ENCODE measurements at places on chromosomes 7 and 10. TPM values are rescaled to one million over a fixed set of nuclear protein-coding genes. Genes with fewer than 3 reads are reported as not detected.

GRCh38 chr7:40315277-40315676, 180.5 kb downstream of the SUGCT start:
- no peak overlapping the region for H3K4me3 ChIP-seq
- no peak for DNase-seq
- no peaks in the 10 kb centered on the region for H3K36me3 ChIP-seq
- peaks cover 7% of the 10 kb centered on the region for H3K4me1 ChIP-seq
- no peaks in the 10 kb centered on the region for H3K27me3 ChIP-seq
- no peak overlapping the region for H3K27ac ChIP-seq

- H3K27me3 ChIP-seq: peaks cover 59% of the 10 kb centered on the region
- peak; percentile 49 for DNase-seq
These were observed 173.9 kb upstream of the SP4 start for GRCh38 chr7:21253740-21254687.

Gene SMIM30
- total RNA-seq: 23.1 TPM

Gene ZP3
- 9.3 TPM for total RNA-seq

Gene RNF133
- total RNA-seq: not detected
